ENCODE measurements at places on chromosomes 6 and 20. TPM values are rescaled to one million over a fixed set of nuclear protein-coding genes. Genes with fewer than 3 reads are reported as not detected.

CLPSL1 gene
- polyA plus RNA-seq = not detected

DNA sequence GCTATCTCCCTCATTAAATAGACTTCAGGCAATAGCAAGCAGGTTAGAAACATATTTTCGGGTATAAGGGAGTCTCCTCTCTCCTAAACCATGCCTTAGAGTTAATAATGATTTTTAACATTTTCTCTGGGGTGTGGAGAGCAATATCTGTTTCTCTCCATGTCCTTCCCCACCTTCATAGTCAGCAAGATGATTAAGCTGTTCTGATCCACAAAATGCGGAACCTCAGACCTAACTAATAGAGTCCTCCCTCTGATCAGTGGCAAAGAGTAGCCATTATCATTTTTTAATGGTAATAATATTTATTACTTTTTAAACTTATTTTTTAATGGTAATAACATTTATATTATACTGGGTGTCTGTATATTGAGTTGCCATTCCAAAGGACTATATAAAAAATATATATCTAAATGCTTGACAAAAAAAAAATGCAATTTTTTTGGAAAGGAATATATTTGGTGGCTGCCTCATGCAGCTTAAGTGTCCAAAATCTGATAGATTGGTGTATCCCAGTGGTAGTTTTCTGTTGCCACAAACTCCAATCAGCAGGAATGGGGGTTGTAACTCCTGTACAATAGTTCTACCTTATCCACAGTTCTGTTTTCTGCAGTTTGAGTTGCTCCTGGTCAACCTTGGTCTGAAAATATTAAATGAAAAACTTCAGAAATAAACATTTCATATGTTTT is 14.0 kb upstream of the BTN3A2 start:
- no peak for DNase-seq

DNA sequence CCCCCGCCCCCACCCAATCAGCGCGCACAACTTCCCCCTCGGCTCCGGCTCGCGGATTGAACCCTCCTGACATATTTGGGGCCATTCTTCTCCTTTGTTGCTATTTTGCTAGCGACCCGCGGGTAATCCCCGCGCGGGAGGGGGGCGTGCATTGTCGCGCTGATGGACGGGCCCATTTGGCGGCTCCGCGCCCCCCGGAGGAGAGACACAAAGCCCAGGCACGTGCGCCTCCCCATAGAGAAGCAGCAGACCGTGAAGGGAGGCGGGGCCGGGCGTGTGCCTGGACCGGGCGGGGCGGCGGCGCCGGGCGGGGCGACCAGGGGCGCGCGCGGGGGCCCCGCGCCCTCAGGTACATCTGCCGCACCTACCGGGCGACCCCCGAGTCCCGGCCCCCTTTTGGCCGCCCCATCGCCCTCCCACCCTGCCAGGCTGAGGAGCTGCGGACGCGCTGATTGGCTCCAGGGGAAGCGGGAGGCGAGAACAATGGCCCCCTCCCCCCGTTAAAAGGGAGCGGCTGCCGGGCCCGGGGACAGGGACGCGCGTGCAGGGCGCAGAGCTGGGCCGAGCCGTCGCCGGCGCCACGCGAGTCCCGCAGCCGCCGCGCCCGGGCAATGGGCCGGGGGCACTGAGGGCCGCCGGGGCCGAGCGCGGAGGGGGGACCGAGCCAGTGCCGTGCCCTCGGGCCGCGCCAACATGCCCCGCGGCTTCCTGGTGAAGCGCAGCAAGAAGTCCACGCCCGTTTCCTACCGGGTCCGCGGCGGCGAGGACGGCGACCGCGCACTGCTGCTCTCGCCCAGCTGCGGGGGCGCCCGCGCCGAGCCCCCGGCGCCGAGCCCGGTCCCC is at the start of gene INSM1:
INSM1 (plus strand) TSS at position 530 of the 843 bp plus-strand sequence; CDS start at position 694, 164 bp downstream.
- no peak for DNase-seq

GRCh38 chr20:52081066-52081465 is 110.5 kb downstream of the ZFP64 start:
- DNase-seq = no peak

DNA sequence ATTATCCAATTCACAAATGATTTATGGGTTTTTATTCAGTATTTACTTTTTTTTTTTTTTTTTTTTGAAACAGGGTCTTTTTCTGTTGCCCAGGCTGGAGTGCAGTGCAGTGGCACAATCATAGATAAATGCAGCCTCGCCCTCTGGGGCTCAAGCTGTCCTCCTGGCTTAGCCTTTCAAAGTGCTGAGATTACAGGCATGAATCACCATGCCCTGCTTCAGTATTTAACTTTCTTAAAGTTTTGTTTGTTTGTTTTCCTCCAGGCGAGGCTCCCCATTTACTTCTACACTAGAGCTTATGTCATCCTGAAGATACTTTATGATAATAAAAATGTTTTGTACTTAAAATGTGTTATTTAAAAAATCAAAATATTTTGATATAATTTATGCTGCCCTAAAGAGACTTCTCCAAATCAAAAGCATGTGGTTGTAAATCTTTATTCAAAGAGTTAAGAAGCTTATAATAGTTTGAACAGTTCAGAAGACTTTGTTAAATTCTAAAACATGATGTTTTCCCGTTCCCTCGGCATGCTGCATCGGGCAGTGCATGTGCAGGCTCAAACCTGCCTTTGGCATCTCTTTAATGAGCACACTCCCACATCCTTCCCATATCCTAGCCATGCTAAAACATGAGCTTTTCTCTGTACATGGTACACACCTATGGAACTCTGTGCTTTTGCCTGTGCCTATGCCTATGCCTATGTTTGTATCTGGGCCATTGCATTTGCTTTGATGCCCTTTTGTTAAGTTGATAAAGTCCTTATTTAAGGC is 11.0 kb downstream of the SMPDL3A start:
- DNase-seq = peak; percentile 79

- no peak for DNase-seq
Observed at GRCh38 chr6:105102186-105102585, 77.6 kb downstream of the POPDC3 start.

LAMA2 gene
- polyA plus RNA-seq = 0.79 TPM

PXDC1 gene
- 34.9 TPM for polyA plus RNA-seq

DNA sequence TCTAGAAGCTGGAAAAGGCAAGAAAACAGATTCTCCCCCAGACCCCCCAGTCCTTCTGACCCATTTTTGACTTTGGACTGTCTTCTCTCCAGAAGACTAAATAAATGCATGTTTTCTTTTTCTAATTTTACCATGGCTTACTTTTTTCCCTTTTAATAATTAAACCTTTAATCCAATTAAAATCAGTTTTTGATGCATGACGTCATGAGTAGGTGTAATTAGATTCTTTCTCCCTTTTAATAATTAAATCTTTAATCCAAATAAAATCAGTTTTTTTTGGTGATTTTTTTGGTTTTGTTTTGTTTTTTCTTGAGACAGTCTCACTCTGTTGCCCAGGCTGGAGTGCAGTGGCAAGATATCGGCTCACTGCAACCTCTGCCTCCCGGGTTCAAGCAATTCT is 13.2 kb upstream of the NCOA5 start:
- DNase-seq = no peak

DNA sequence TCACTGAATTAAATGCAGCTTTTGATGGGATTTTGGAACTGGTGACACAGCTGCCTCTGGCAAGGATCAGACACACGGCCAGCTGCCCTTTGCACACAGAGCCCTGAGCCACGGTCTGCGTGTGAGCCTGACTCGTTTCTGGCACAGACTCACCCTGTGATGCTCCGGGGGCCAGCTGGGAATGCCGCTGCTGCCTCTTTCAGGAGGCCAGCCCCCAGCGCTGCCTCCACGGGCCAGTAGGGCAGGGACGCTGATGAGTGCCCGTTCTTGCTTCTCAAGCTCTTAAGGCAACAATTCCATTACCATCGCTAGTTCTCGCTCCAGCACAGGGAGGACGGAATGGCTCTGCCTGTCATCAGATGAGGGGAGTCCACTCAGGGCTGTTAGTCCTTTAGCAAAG is 61.6 kb downstream of the IRF4 start:
- DNase-seq = no peak

GRCh38 chr6:131947986-131948661 is 3.0 kb downstream of the CCN2 start:
- peak; percentile 41 for DNase-seq

DNA sequence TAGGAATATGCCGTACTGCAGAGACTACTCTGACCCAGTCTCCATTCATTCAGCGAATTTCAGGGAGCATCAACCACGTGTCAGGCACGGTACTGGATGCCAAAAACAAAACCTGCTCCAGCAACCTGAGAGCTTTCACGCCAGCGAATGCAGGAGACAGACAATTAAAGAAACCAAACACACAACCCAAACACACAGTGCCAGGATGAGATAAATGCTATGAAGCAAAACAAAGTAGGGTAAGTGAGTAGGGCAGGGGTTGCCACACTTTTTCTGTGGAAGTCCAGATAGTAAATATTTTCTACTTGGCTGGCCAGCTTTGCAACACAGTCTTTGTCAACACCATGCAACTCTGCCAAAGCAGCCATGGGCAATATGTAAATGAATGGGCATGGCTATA is 10.0 kb downstream of the MOCS1 start:
- DNase-seq = no peak

DNA sequence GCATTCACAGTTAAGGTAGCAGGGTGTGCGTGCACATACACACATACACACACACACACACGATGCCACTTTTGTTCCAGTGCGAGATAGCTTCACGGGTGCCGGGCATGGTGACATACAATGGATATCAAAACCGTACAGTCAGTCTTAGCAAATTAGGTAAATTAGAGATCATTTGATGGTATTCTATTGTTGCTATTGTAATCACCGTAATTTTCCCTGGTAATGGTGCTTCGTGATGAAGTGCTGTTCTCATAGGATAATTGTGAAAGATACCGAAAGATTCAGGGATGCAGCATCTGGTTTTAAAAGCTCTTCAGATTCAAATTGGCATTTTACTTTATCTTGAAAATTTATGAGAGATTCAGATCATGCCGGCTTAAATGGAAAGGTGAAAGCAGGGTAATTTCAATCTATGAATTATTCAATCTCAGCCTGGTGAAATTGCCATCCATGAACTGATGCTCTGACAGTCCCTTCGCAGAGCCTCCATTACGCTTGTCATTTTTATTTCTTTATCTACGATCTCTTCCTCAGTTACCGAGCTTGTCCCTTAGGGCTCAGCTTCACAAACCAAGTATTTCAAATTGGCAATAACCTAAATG is 71.3 kb upstream of the SOX4 start:
- DNase-seq = no peak

PRKN gene
- 0.15 TPM for polyA plus RNA-seq

DNA sequence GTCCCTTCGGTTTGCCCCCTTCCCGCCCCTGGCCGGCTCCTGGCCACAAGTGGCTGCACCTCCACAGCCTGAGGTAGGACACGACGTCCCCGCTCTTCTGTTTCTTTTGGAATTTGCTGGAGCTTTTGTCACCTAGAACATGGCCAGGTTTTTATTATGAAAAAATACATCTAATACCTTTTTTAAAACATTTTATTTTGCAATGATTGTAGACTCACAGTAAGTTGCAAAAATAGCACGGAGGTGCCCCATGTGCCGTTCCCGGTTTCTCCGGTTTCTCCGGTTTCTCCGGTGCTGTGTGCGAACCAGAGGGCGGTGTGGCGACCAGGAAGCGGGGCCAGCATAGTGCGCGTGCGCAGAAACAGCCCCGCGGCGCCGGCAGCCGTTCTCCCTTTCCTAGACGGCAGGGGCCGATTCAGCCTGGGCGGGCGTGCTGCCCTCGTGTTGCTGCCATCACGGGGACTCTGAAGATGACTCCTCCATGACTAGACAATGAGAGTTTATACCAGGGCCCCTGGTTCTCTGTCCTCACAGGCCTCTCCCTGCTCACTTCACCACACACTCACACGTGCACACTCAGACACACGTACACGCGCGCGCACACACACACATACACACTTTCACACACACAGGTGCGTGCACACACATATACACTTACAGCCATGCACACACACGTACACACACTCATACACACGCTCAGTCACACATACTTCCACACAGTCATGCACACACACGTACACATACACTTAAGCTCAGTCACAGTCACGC is 102.1 kb downstream of the TMEM242 start:
- peak; percentile 50 for DNase-seq

VEGFA gene
- polyA plus RNA-seq = 48.3 TPM

GRCh38 chr6:68400396-68400795 is 234.7 kb upstream of the ADGRB3 start:
- DNase-seq = no peak

KCNK15 gene
- polyA plus RNA-seq = not detected

MICB gene
- 15.6 TPM for polyA plus RNA-seq

RPN2 gene
- 141 TPM for polyA plus RNA-seq

GRCh38 chr6:147001621-147002020 is 202.6 kb upstream of the STXBP5 start:
- no peak for DNase-seq

Measured in foreskin keratinocyte (primary cell).